ENCODE measurements at places on chromosomes 2 and 18.

- no peak for DNase-seq
Measured at GRCh38 chr18:267380-267687, 513 bp downstream of the THOC1 start.

- DNase-seq, result no peak
Measured at GRCh38 chr2:231902598-231902997, 23.6 kb downstream of the NPPC start.

DNA sequence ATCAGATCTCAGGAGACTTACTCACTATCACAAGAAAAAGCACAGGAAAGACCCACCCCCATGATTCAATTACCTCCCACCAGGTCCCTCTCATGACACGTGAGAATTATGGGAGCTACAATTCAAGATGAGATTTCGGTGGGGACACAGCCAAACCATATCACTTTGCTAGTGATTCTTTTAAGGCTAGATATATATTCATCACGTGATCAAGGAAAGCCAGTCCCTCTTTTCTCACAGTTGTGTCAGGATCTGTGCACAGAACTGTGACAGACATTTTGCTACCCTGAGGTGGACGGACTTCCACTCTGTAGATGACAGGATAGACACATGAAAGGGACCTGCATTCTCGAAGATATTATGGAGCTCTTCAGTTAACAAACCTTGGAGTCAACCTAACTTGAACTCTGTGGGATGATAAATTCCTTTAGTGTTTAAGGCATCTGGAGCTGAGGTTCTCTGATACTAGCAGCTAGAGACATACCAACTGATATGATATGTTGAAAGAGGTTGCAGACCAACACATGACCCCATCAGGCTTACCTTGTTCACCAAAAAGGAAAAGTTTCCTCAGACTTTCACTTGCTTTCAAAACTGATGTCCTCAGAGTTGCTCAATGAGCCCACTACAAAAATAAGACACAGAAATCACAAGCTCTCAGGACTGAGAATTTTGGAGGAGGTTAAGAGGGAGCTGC, 66.3 kb upstream of the SCG2 start:
- peak; percentile 15 for DNase-seq

GRCh38 chr2:215504547-215504946, 68.7 kb upstream of the FN1 start:
- DNase-seq, result no peak

DNA sequence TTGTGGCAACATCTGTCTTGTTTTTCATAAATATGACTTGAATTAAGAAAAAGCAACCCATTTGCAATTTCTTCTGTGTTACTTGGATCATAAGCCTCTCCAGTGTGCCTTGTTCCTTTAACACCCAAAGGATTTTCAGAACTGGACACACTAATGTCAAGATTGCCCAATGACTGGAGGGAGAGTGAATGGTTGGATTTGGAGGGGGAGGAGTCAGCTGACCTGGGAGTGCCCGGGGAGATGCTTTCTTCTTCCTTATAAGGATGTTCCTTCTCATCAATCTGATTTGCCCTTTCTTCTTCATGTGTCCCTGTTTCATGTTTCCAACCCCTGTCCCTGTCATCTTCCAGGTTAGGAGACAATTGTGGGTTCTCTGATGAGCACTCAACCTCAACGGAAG, 48.8 kb downstream of the ALPK2 start:
- DNase-seq, result peak; percentile 78

DNA sequence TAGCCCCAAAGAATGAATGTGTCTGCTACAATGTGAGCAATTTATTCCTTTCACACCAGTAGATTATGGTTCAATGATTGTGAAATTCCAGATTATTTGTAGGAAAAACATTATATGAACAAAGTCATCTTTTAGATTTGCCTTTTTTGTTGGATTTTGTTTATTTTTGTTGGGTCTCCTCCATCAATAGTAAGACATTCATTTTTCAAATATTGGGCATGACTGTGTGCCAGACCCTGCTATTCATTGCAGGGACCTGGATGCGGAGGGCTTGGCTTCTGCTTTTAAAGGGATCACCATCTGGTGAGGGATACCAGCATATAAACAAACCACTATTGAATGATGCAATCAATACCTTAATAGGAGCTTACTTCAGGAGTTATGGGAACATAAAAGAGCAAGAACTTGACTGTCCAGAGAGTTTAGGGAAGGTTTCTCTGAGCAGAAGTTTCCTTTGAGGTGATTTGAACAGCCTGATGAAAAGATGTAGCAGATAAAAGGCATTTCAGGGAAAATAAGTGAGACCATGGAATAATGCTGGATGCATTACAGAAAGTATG, 486.7 kb downstream of the EPHA4 start:
- no peak for DNase-seq

DNA sequence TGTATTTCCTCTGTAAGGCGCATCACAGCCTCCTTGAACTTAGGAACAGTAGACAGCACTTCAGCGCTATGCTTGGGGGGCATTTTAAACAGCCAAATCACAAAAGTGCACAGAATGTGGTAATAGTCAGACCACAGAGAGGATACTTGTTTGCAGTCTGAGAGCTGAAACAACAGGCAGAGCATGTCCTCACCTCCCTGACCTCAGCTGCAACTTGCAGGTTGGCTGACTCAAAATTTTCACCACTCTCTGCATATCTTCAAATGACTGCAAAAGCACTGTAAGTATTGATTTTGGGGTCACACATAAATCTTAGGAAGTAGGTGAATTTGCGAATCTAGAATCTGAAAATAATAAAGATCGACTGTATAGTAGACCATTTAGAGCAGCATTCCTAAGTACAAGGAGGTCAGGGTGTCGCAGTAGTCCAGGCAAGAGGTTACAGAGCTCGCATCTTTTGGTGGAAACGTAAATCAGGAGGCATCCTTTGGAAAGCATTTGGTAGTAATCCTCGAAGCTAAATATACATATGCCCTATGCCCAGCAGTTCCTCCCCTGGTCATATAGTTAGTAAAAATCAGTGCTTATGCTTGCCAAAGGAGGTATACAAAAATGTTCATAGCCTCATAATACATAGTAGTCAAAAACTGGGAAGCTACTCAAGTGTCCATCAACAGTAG, 108.2 kb upstream of the MYCN start:
- no peak for DNase-seq

- DNase-seq, result no peak
Measured at GRCh38 chr18:3660739-3661515, 211.0 kb downstream of the TGIF1 start.

DNA sequence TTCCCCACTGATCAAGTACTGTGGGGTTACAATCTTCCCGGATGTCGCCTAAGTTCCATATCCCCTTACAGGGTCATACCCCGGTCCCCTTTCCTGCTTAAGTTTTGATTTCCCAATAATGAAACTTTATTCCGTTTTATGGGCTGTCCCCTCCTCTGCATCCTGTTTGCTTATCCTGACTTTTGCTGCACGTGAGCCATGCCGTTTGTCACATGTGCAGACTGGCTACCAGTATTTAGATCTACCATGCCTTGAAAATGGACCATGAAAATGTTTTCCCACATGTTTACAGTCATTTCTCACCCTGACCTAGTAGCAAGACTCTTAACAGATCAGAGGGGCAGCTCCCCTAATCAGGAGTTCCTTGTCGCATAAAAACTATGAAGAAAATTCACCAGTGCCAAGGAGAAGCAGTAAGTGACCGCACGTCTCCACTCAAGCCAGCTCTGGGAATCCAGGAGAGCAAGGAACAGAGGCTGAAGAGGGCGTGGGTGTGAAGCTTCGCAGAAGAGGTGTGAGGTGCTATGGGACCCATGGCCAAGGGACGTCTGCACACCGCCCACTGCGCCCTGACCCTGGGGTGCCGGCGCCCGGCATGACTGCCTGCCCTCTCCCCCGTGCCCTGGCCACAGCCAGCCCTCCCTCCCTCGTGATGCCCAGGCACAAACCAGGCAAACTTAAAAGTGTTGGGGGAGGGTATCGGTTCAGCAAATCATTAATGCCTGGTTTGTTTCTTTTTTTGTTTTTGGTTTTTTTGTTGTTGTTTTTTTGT, 440.8 kb upstream of the SALL3 start:
- DNase-seq, result no peak

GRCh38 chr18:69840445-69840844, 107.2 kb downstream of the CD226 start:
- DNase-seq, result no peak

DNA sequence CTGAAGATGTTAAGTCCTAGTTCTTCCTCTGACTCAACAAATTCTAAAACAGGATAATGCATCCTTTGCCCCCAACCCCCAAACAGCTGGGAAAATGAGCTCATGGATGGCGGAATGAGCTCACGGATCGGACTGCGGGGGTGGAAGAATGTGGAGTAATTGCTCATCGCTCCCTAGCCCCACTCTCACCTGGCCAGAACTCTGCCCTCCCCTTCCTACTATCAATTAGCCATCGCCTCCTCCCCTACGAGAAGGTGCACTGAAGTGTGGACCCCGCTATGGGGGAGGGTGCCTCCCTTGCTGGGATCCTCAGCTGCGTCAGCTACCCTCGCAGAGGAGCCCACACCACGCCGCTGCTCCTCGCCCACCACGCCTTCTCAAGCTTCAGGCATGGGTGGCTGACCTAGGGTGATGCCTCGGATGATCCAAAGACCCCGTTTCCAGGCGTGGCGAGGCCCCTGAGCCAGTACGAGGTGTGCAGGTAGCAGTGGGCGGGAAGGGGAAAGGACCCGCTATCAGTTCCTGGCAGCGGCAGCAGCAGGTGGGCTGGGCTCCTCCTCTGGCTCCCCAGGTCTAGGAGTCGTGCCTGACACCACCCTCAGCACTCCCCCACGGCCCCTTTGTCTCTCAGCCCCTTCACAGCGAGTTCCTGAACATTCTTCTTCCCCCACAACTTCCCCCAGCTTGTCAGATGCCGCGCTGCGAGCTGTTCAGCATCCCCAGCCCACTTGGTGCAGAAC, 82.1 kb upstream of the POMC start:
- peak; percentile 39 for DNase-seq

DNA sequence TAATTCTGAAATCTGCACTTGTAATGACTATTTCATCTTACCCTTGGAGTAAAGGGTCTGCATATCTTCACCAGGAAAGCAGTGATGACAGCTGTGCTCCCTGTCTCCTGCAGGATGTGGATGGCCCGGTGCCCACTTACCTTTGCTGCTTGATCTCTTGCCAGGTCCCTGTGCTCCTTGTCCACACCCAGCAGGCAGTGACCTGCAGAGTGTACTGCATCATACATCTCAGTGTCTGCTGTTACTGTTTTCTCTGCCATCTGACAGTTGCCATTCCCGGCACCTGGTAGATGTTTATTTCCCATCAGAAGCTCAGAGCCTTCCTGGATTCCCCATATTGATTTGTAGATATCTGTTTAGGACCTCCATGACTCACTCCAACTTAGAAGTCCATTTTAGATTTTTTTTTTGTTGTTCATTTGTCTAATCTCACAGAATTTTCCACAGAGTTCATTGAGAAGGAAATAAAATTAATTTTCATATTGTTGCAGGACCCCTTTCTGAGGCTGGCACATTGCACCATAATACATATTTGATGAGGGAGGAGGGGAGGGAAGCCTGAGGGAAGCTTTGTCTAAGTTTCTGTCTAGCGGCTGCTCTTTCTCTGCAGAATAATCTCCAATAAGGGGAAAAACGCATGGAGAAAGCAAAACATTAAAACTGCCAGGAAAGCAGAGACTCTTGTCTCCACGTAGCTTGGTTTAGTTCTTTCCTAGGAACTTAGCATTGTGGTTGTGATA, 697.5 kb upstream of the RAB6C start:
- DNase-seq, result no peak

GRCh38 chr2:210099940-210100339, 71.3 kb downstream of the KANSL1L start:
- DNase-seq, result no peak

- peak; percentile 81 for DNase-seq
Measured at GRCh38 chr2:69585855-69586555, 57.5 kb downstream of the AAK1 start.

DNA sequence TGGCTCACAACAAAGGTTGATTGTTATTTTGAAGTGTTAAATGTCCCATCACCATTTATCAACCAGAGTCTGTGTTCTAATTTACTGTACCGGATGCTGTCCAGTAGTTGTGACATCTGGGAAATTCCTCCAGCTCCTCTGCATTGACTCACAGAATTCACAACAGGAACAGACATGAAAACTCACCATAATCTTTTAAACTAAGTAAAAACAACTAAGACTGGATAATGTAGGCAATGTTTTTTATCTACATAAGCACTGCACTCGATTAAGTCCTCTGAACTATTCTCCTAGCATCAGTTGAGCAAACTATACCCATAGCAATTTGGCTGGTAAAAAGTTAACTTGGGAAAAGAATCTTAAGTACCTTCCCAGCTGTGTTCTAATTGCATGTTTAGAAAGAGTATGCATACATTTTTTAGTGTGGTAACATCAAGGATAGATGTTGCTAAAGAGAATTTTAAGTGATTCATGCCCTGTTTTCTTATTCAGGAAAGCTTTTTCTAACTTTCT, 42.9 kb upstream of the MYO1B start:
- DNase-seq, result peak; percentile 75

GRCh38 chr2:120346667-120347358, 877 bp downstream of the INHBB start:
- DNase-seq, result no peak

- no peak for DNase-seq
Measured at GRCh38 chr18:45525301-45525700, 90.0 kb upstream of the SLC14A2 start.

Measured in kidney tubule cell (primary cell).